ENCODE measurements at places on chromosomes 5 and 9.
A peak's percentile ranks its signal among the peaks of the same experiment; 100 is the strongest.

- DNase-seq: no peak
Observed at GRCh38 chr9:15249042-15249818, 57.8 kb downstream of the TTC39B start.

DNA sequence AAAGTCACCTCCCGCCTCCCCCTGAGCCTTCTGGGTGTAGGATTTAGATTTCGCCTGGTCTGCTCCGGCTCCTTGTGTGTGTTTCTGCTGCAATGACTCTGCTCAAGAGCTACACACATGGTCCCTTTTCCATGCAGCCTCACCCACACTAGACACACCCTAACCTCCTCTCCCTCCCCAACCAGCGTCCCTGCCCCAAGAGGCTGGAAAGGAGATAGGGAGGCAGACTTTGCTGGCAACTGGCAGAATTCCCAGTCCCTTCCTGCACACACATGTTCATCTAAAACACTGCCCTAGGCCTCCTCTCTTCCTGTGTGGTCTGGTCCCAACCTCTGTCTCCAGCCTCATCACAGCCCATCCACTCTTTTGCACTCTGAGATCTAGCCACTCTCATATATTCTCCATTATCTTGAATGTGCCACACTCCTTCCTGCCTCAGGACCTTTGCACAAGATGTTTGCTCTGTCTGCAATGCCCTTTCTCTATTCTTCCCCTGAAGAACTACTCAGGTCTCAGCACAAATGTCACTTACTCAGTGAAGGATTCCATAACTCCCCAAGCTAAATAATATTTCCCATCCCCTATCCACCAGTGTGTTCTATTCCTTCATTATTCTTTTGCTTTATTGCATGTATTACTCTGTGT is 253.8 kb downstream of the CDK5RAP2 start:
- no peak for DNase-seq

GRCh38 chr9:31519424-31519823 is 865.0 kb upstream of the ACO1 start:
- DNase-seq: no peak

GRCh38 chr5:33291216-33292000 is 149.4 kb upstream of the TARS1 start:
- no peak for DNase-seq

- no peak for DNase-seq
Observed at GRCh38 chr9:106697390-106697749, 165.6 kb upstream of the ZNF462 start.

- no peak for DNase-seq
Observed at GRCh38 chr9:27372615-27373014, 75.7 kb upstream of the EQTN start.

GRCh38 chr9:35515766-35516165 is 25.9 kb downstream of the RUSC2 start:
- no peak for DNase-seq

GRCh38 chr9:132647806-132648205 is 22.0 kb downstream of the DDX31 start:
- DNase-seq: no peak

GRCh38 chr5:156460471-156460870 is 133.5 kb downstream of the SGCD start:
- DNase-seq: no peak

DNA sequence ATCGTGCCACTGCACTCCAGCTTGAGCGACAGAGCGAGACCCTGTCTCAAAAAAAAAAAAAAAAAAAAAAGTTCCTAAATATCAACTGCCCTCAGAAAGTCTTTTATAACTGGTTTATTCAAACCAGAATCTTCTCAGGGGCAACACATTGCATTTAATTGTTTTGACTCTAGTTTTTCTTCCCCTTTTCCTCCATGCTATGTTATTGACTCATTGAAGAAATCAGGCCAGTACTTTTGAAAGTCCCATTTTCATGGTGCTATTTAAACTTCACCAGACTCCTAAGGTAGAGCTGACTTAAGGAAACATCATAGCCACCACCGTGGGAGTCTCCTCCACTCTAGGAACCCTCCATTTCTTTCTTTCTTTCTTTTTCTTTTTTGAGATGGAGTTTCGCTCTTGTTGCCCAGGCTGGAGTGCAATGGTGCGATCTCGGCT is 83.1 kb upstream of the IL6ST start:
- DNase-seq: no peak

GRCh38 chr5:119355685-119356611 is at the start of gene TNFAIP8:
Gene TNFAIP8 (plus strand): TSS chr5:119356019. CDS start chr5:119356091, 72 bp downstream.
- DNase-seq: peak; percentile 31

DNA sequence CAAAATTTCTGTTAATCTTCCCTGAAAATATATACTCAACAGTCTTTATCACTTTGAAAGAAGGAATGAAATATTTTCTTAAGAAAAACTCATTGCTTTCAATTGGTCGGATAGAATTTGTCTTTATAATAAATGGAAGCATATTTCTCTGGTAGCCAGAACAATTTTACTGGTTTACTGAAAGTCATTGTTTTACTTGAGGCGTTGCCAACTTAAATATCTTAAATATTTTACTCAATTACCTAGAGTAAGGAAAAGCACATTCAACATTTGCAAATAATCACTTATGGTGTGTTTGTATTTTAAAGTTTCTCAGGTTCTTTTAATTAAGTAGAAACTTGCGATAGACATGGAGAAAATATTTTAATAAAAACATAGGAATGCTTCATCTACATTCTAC is 1181.7 kb downstream of the EFNA5 start:
- no peak for DNase-seq

DNA sequence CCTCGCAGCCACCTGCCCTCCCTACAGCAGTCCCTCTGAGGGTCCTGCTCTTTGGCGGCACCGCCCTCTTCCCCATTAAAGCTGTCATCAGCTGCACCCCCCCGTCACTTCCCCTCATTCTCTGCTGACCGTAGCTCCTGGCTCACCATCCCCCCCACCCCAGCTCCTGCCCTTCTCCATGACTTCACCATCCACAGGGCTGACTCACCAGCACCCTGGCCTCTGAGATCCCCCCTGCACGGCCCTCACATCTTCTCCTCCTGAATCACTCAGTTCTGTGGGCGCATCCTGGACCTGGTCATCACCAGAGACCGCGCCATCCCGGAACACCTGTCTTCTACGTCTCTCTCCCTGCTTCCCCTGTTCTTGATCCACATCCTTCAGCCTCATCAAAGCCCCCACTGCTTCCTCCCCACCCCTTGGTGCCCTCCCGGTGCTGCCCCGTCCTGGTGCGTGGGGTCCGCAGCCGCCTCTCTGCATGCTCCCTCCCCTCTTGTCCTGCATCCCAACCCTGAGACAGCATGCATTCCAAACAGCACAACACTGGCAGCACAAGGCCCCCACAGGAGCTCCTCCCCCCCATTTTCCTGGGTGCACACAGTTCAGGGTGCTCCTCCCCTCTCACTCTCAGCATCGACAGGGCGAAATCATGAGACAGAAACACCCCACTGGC is 12.9 kb downstream of the FLT4 start:
- no peak for DNase-seq

- DNase-seq: no peak
Observed at GRCh38 chr5:16544607-16545374, 72.0 kb downstream of the RETREG1 start.

- no peak for DNase-seq
Observed at GRCh38 chr9:100498592-100498991, 25.6 kb downstream of the TMEFF1 start.

GRCh38 chr9:86443992-86444391 is 89.8 kb upstream of the TUT7 start:
- no peak for DNase-seq

- DNase-seq: no peak
Observed at GRCh38 chr5:231661-232060, 13.5 kb downstream of the SDHA start.

DNA sequence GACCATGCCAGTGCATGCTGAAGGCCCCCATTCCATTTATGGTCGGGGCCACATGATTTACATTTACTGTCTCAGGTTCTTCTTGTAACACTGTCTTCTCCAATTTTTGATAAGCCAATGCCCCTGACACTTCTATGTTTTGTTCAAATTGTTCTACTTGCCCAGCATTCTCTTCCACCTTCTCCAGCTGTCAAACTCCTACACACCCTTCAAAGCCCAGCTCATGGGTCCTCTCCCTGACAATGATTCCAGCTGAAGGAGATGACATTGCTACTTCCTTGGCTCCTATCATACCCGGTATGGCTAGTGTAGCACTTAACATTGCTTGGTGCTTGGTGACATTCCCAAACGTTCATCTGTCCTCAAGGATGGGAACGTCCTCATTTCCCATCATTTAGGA is 41.1 kb upstream of the KCNMB1 start:
- no peak for DNase-seq

- DNase-seq: no peak
Observed at GRCh38 chr9:114588651-114589526, 1.3 kb downstream of the ATP6V1G1 start.

GRCh38 chr5:169701910-169702451 is 64.9 kb downstream of the DOCK2 start:
- no peak for DNase-seq

GRCh38 chr5:95931079-95931833 is 30.4 kb downstream of the ELL2 start:
- DNase-seq: no peak

DNA sequence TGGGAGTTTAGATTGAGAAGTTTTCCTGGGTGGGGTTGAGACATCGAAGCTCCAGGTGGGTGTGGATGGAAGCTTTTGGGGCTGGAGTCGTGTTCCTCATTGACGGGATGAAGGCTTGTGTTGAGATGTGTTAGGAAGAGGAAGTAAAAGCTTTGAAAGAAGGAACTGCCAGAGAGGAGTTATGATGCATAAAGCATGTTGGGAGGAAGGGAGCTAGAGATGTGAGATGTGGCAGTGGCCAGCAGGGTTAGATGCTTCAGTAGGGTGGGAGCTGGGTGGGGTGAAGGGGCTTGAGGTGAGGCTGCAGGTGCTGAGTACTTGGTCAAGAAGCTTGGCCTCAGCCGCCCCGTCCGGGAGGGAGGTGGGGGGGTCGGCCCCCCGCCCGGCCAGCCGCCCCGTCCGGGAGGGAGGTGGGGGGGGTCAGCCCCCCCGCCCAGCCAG is 56.7 kb downstream of the HSPA4 start:
- no peak for DNase-seq

GRCh38 chr5:37951946-37952721 is 112.3 kb upstream of the GDNF start:
- no peak for DNase-seq

DNA sequence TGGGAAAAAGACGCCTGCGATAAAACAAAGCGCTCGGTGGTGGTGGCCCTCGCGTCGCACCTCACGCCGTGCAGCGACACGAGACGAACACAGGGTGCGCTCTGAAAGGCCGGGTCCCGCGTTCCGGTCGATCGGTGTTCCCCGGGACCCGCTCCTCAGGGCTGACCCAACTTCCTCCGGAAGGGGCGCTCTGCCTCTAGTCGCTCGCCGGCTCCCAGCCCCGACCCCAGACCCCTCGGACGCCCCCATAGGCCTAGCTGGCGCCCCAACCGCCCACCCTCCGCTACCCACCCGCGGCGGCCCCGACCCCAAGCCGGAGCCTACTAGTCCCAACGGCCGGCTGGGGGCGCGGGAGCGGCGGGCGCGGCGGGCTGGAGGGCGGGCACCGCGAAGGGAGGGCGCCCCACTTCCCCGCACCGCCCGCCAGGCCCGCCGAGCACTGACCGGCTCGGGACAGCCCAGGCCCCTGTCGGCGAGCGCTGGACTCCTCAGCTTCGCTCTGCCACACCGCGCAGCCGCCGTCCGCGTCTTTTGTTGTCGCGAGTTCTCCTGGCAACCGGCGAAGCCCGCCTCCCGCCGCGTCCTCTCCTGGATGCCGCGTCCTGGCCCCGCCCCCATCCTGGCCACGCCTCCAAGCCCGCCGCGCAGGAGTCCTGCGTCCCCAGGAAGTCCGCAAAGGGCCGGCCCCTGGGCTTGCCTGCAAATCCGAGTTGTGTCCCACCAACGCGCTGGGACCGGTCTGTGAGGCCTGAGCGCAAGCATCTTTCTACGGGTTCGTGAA is at the start of gene KIF27:
Gene KIF27, minus strand, starts transcription at position 506 of the 781 bp plus-strand sequence. CDS start 5,841 bp downstream, outside the sequence.
- peak; percentile 90 for DNase-seq

GRCh38 chr9:95225076-95225725 is 92.3 kb downstream of the FANCC start:
- DNase-seq: no peak

- DNase-seq: no peak
Observed at GRCh38 chr5:18305288-18305924, 671.1 kb downstream of the TAF11L14 start.

DNA sequence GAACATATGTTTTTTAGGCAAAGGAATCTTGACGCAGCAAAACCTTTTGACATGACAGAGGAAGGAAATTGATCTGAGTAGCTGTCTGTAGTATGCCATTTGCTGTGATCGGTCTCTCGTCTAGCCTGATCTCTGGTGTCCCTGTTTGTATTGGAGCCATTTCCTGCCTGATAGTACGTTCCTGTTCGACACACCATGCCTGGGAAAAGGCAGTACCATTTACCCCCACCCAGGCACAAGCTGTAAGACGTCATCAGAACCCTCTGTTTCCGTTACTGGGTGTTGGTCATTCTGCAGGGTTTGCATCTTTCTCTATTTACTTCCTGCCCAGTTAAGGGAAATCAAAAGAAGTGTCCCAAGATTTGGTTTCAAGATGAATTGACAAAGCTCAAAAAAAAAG is 129.7 kb downstream of the CEMIP2 start:
- DNase-seq: no peak

- DNase-seq: peak; percentile 27
Observed at GRCh38 chr5:180670586-180671359, 21.4 kb upstream of the FLT4 start.

DNA sequence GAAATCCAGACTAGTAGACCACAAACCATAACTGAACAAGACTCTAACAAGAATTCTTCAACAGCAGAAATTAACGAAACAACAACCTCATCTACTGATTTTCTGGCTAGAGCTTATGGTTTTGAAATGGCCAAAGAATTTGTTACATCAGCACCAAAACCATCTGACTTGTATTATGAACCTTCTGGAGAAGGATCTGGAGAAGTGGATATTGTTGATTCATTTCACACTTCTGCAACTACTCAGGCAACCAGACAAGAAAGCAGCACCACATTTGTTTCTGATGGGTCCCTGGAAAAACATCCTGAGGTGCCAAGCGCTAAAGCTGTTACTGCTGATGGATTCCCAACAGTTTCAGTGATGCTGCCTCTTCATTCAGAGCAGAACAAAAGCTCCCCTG is 68.6 kb downstream of the VCAN start:
- DNase-seq: no peak

GRCh38 chr5:154370119-154370518 is 75.7 kb upstream of the SAP30L start:
- DNase-seq: no peak

DNA sequence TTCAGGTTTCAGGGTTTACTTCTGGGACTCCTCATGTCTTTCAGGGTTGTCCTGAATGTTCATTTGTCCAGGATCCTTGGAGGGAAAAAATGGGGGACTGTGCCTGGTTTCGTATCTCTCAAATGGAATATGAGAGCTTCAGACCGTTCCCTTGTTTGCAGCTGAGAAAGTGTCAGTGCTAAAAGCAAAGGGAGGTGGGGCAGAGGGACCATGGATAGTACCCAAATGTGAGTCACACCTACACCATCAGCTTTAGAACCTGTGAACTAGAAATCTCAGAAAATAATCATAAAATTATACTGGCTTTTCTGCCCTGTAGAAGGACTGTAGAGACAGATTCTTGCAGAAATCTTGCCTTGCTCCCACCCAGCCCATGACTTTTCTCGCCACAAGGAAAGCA is 84.3 kb upstream of the TAF11L2 start:
- no peak for DNase-seq

- DNase-seq: no peak
Observed at GRCh38 chr9:117392992-117393391, 21.9 kb downstream of the ASTN2 start.
